Stimulated activated CD8-positive, alpha-beta memory T cell treated with anti-CD3 and anti-CD28 coated beads, Interleukin-7, amount 100 ng/mL, for 1 hour (primary cell): ENCODE measurements at places on chromosomes 1 and 21.

DNA sequence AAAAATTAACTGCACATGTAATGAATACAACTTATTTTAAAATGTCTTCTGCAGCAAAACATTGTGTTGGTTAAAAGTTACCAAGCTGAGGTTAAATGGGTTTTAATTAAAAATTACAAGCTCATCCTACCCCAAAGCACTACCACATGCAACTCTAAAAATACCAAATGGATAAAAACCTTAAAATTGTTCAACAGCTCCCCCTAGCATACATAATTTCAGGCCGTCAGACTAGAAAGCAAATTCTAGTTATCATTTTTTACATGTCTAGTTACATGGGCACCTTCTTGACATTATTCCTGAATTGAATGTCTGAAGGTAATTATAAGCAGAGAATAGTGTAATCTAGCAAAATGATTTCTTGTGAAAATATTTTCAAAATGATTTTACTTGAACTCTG is 176.5 kb downstream of the C1orf21 start:
- DNase-seq = no peak

DNA sequence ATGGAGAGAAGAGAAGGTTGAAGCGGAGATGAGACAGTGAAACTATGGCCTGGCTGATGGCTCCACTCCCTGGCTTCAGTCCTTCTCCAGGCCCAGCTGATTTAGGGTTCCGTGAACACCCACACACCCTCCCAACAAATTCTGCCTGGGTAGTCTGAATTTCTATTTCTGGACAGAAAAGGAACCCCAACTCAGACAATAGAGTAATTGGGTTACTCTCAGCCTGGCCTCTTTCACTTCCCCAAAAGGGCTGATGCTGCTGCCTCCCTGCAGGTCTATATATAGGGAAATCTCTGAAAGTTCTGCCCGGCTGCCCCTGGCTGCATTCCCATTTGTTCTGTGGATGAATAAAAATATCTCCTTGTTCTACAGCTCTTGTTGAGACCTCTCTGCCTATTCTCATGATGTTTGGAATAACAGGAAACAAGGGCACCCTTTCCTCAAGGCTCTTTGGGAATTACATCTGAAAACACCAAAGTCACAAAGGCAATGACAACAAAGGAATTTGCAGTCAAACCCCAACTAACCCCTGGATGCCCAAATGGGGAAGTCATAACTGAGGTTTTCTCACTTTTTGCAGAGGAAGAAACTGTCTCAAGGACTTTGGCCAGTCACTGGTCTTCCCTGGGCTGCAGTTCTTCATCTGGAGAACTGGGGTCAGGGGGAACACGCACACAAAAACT is 11.4 kb upstream of the ZSCAN20 start:
- no peak for DNase-seq

DNA sequence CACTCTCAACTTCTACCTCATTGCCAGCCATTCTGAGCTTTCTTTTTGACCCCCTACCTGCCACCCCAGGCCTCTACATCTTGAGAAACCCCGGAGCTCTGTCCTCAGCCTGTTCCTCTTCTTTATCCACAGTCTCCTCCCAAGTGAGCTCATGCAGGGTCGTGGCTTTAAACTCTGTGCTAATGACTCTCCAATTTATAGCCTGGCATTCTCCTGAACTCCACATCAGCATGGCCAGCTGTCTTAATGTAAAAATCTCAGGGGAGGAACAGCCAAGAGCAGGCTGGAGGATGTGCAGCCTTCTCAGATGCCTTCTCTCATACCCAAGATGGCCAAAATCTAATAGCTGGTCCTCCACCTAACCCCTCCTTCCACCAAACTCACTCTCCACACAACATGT is 84.2 kb downstream of the CCDC185 start:
- DNase-seq = no peak

DNA sequence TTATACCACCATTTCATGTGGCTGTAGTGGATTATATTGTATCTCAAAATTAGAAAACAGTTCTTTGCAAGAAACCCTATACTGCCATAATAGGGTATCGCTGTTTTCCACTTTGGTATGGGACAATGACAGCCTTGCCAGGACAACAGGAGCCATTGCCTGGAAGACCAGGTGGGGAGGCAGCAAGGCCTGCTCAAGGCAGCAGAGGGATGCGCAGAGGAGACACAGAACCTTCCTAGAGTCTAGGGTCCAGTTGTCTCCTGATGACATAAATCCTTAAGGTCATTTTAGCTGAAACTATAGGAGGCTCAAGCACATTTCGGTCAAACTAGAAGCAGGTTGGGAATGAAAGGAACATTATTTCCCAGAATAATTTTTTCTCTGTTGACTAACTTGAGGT is 27.6 kb downstream of the IFNGR2 start:
- DNase-seq = no peak

GRCh38 chr1:32651461-32652073 is 559 bp downstream of the RBBP4 start:
- no peak for DNase-seq

DNA sequence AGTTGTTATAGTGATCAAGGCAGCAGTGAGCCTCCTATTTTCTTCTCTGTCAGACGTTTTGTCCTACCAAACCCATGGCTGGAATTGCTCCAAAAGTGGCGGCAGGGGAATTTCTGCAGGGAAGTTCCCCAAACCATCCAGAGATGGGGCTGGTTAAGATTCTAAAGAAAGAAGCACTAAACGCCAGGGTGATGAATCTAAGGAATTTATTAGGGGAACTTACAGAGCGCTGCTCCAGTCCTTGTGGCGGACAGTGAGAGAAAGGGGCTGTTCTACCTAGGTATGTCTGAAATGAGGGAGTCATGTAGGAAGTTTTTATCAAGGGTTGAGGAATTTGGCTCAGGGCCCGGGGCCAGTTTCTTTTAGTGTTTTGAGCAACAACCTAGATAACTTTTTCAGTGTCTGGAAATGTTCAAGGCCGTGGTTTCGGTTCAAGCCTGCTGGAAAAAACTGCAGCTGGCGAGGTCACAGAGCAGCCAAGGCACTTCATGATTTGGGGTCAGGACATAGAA is 222.4 kb upstream of the B3GALT2 start:
- DNase-seq = no peak

- no peak for DNase-seq
Observed at GRCh38 chr1:168179438-168180147, 831 bp downstream of the TIPRL start.
